GDM1 (cell line): ENCODE measurements at places on chromosomes 16 and 17.

GRCh38 chr17:72602517-72603419 is 481.9 kb downstream of the SOX9 start:
- no peak for DNase-seq

- no peak for DNase-seq
Measured at GRCh38 chr16:53689636-53690035, 14.0 kb downstream of the RPGRIP1L start.

DNA sequence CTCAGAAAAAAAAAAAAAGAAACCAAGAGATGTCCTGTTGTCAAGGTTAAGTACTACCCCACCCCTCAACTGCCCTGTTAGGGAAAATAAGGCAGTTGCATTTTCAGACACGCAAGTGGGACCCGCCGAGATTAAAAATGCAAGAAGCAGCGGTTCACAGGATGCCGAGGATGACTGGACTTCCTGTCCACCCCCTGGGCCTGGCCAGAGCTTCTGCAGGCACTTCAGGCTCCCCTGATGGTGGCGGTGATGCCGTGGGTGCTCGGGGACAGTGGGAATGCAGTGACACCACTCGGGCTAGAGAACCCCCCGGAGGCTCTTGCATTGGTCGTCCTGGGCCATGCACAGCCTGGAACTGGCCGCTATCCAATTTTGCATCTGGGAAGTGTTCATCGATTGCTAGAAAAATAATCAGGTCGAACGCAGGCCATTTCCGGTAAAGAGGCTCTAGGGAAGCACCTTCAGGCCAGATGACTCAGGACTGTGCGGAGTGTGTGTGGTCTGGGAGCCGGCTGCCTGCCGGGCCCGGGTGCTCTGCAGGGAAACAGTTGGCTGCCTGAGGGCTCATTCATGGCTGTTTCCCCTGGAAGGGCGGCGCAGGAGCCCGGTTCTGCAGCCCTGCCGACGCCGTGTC is 13.4 kb upstream of the CRISPLD2 start:
- no peak for DNase-seq

GRCh38 chr16:89448656-89449055 is 41.7 kb downstream of the ANKRD11 start:
- no peak for DNase-seq

- DNase-seq, result no peak
Measured at GRCh38 chr17:17447264-17447663, 29.5 kb upstream of the MED9 start.

DNA sequence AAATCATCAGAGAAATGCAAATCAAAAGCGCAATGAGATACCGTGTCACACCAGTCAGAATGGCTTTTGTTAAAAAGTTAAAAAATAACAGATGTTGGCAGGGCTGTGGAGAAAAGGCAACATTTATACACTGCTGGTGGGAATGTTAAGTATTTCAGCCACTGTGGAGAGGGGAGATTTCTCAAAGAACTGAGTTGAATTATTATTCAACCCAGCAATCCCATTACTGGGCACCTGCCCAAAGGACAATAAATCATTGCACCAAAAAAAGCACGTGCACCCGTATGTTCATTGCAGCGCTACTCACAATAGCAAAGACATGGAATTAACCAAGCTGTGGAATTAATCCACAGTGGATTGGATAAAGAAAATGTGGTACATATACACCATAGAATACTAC is 204.7 kb downstream of the HS3ST4 start:
- DNase-seq, result no peak

GRCh38 chr17:12940699-12941098 is 77.1 kb downstream of the ELAC2 start:
- DNase-seq, result no peak

DNA sequence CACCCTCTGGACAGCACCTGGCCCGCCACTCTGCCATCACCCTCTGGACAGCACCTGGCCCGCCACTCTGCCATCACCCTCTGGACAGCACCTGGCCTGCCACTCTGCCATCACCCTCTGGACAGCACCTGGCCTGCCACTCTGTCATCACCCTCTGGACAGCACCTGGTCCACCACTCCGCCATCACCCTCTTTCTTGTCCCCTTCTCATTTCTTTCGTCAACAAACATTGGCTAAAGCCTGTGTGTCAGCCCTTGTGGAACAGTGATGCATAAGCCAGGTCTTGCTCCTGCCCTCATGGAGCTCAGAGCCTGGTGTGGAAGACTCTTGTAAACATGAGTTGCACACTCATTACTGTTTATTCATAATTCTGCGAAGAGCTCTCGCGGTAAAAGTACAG is 31.2 kb downstream of the CDK5R1 start:
- DNase-seq, result no peak

- DNase-seq, result no peak
Measured at GRCh38 chr17:28142305-28142704, 99.8 kb downstream of the NLK start.

- DNase-seq, result no peak
Measured at GRCh38 chr17:59702304-59702703, 4.9 kb downstream of the PTRH2 start.

- peak; percentile 94 for DNase-seq
Measured at GRCh38 chr16:57689762-57690558, 4.6 kb upstream of the DRC7 start.

- no peak for DNase-seq
Measured at GRCh38 chr16:82072313-82072712, 37.3 kb downstream of the HSD17B2 start.

- no peak for DNase-seq
Measured at GRCh38 chr16:69861292-69862030, 89.7 kb upstream of the CLEC18A start.

DNA sequence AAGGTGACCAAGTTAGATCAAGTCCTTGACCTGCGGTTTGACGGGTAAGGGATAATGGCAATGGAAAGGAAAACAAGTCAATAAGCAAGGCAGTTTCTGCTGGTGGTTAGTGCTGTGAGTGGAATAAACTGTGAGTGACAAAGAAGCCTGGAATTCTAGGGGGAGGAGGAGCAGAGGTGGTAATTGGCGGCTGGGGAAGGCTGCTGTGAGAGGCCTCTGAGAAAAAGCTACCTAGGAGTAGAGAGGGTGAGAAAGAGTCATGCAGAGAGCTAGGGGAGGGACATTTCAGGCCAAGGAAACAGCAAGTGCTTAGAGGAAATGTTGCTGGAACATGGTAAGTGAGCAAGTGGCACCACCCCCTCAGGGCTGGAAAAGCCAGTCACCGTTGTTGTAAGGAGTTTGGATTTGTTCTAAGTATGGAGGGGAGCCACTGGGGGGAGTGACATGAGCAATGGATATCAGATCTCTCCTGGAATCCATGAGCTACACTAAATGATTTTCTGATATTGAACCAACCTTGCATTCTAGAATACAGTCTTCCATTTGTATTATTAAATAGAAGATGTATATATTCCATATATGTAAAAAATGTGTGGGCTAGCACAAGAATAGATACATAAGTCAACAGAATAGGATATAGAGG is 6.7 kb downstream of the NLRC3 start:
- DNase-seq, result no peak

DNA sequence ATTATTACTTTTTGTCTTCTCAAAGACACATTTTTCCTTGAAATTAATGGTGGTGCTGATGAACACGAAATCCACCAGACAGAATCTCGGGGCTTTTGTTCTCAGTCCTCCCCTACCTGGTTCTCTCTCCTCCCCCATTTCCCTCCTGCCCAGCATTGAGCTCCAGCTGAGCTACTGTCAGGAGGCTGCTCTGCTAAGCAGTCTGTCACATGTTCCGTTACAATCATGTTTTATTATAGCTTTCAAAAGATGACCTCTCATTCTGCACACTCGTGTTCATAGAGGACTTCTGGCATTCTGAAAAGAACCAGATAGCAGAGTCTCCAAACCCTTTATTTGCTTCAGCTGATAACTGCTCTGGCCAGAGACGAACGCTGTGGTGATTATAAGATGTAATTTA is 732.5 kb upstream of the RBFOX1 start:
- no peak for DNase-seq

GRCh38 chr17:51651513-51652298 is 391.4 kb downstream of the UTP18 start:
- no peak for DNase-seq

DNA sequence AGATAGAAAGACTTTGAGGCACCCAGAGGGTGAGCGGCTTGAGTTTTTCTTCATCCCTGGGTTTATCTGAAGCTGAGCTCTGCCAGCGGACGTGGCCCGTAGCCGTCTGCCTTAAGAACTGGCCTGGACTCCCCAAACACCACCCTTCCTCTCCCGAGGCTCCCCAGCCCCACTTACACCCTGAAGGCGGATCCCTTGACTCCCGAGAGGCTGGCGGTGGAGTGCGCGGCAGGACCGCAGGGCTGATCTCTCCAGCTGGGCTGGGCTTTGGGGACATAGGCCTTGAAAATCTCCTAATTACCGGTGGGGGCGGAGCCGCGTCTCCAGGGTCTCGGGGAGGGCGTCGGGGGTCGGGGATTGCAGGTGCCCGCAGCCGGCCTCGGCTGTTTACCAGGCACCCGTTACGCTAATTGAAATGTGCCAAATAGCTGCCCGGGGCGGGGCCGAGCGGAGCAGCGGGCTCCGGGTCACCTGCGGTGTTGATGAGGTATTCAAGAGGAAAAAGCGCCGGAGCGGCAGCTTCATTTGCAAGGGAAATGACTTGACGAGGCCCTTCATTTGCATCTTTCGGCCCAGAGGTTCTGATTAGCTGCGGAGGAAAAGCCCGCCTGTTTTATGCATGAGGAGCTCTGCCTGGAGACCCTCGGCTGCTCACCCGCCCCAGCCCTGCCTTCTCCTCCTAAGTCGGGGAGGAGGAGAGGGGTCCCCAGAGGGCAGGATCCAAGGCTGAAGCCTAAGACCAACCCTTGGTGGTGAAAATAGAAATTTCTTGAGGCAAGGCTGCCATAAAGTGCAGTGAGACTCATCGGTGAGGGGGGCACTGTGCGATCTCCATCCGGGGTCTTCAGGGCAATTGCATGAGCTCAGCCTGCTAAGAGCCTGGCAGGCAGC is 100.7 kb downstream of the MGAT5B start:
- DNase-seq, result no peak

GRCh38 chr17:59839651-59840328 is 53.0 kb downstream of the TUBD1 start:
- DNase-seq, result no peak

DNA sequence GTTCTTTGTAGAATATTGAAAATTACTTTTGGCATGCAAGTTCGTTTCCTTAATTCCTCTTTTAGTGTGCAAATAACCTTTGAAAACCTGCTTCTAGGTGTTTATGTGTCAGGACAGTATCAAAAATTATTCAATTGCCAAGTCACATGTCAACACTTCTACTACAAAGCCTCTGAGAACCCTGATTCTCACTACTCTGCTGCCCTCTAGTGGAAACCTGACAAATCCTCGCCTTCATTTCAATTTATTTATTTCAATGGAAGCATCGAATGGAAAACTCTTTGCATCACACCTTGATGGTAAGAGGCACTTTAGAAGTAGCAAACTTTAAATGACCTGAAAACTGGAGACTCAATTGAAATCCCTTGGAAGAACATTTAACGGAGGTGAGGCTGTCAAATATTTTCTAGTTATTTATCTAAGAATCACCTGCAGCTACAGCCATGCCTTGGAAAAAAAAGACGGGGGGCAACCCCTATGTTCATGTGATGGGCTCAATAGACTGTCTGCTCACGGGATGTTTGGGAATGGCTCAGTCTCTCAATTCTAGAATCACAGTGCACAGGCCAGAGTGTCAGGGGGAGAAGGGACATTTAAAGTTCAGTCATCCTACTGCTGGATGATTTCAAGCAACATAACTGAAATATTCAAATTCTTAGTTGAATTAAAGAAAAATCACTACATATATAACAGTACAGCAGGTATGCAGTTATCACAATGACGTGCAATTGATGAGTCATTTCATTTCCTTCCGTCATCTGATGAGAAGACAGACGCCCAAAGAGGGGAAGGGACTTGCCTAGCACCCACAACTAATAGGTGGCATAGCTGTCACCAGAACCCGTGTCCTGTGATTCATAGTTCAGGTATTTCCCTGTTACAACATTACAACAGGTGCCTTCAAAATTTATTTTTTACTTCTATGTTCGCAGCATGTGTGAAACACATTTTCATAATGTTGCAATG is 563.9 kb downstream of the TOX3 start:
- DNase-seq, result no peak

GRCh38 chr16:79013930-79014660 is 586.4 kb downstream of the MAF start:
- no peak for DNase-seq

- DNase-seq, result no peak
Measured at GRCh38 chr17:27996202-27997043, 46.1 kb upstream of the NLK start.

- DNase-seq, result no peak
Measured at GRCh38 chr17:72219824-72220493, 99.1 kb downstream of the SOX9 start.

- DNase-seq, result no peak
Measured at GRCh38 chr17:45220079-45220478, 1.6 kb upstream of the FMNL1 start.

- no peak for DNase-seq
Measured at GRCh38 chr17:77307479-77308198, 166.9 kb downstream of the SEC14L1 start.

DNA sequence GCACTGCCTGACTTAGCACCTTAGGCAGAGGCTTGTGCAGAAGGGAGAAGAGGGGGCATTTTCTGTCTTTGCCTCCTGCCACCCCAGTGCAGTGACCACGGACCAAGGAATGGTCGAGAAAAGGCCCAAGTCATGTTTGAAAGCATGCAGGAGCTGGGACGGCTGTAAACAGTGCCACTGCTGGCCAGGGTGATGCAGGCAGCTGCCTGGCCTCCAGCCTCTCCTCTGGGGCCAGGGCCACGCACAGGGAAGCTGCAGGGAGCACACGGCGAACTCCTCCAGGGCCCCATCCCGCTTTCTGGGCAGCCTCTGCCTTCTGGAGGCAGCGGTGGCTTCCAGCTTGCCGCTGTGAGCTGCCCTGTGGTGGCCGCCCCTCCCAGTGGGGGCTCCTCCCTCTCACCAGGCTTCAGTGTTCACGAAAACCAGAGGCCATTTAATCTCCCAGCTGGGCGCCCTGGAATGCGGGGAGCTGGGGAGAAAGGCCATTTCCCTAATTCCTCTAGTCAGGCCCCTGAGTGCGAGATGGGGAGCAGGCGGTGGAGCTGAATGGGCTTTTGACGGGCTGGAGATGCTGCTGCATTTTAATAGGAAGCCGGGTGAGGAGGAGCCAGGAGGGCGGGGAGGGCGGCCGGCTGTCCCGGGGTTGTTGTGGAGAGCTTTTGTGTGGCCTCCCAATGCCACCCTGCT is 28.7 kb upstream of the DNAI2 start:
- DNase-seq, result no peak

GRCh38 chr16:71758293-71758760 is 33.8 kb upstream of the PHLPP2 start:
- DNase-seq, result no peak

DNA sequence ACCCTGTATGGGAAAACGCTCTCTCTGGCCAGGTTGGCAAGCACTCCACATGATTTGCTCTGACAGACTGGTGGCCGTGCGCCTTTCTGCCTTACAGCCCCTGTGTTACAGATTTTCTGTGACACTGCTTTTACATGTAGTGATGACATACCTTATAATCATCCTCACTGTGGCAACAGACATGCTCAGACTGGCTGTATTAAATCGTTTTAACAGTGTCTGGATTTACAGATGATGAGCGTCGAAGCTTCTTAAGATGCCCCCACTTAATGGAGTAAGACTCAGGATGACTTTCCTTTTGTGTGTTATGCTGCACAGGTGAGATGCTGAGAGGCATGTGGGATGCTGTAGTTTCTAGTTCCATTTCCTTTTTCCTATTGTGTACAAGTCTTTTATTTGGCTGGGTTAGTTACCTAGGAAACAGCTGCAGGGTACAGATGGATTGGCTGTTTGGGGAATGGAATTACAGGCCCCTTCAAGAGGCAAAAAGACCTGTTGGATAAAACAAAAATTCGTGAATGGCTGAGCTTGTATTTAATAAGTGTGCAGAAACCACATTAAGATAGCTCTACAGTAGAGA is 20.9 kb upstream of the VWA3A start:
- no peak for DNase-seq
